HAP-1 (cell line): ENCODE measurements at places on chromosomes 12 and 14.
A peak's percentile ranks its signal among the peaks of the same experiment; 100 is the strongest.

GRCh38 chr12:3167636-3168035, 90.5 kb downstream of the TSPAN9 start:
- no peak for DNase-seq

DNA sequence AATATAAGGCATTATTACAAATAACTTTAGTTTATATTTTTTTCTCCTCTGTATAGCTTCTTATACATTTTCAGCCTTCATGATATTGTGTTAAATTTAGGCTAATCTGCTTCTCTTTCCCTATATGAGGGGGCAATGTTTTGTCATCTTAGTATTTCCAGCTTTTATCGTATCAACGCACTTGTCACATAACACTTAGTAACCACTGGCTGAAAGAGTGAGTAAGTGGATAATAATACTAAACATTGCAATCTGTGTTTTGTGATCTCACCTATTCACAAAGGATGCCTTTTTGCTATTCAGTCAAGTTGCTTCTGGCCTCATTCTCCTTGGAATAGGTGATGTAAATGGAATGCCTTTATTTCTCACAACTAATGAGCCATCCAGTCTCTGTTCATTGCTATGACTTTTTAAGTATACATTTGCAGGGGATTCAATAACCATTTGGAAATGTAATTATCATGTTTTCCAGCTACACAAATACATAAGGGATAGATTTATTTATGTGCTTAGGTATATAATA, 260.9 kb downstream of the BMP4 start:
- DNase-seq: no peak

DNA sequence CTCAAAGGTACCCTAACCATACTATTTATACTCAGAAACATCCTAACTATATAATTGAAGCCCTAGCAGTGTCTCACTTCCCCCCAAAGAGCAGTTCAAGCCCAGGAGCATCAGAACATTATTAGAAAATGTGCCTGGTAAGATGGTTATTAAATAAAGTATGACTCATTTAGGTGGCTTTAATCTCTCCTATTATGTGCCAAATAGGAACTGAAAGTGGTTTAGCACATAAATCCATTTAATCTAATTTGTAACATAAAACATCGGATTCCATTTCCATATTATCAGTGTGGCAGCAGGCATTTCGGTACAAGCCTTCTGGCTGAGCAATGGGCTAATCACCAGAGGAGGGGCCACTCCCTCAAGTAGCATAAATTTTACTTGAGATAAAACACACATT, 395.2 kb upstream of the TMTC1 start:
- peak; percentile 31 for DNase-seq

DNA sequence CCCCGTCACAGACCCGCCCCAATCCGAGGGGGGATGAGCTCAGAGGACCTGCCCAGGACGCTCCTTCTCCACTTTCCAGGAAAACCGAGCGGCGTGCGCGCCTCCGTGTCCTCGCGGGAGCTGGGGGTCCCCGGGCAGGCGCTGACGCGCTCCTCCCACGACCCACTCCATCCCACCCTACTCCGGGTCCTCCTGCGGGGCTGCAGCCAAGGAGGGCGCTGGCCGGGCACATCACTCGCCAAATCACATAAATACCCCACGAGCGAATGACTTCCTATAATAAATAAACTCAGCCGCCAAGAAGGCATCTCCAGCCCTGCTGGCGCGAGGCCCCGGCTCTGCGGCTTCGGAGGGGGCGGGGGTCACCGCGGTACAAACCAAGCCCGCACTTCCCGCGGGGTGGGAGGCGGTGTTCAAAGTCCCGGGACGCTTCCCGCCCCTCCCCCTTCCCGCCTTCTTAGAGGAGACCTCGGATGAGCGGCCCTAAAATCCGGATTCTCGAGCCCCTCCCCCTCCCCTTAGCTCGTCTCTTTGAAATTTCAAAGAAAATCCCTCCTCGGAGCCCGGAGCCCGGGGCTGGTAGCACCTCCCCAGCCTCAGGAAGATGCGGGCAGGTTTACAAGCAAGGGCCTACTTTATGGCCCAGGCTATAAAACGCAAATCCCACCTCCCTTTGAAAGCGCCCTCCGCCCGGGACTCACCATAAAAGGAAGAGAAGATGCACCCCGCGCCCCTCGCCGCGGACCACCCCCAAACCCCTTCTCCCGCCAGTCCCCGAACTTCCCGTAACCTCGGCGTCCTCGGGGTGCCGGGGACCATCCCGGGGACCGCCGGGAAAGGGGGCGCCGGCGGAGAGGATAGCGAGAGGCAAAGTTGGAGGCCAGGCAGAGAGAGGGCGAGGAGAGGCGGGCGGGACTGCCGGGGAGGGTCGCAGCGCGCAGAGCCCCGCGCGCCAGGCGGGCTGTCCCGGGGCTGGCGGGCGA, 712 bp upstream of the FZD10 start:
- peak; percentile 90 for DNase-seq

- DNase-seq: no peak
These were observed 41.1 kb downstream of the GUCY2C start for GRCh38 chr12:14655284-14655683.

DNA sequence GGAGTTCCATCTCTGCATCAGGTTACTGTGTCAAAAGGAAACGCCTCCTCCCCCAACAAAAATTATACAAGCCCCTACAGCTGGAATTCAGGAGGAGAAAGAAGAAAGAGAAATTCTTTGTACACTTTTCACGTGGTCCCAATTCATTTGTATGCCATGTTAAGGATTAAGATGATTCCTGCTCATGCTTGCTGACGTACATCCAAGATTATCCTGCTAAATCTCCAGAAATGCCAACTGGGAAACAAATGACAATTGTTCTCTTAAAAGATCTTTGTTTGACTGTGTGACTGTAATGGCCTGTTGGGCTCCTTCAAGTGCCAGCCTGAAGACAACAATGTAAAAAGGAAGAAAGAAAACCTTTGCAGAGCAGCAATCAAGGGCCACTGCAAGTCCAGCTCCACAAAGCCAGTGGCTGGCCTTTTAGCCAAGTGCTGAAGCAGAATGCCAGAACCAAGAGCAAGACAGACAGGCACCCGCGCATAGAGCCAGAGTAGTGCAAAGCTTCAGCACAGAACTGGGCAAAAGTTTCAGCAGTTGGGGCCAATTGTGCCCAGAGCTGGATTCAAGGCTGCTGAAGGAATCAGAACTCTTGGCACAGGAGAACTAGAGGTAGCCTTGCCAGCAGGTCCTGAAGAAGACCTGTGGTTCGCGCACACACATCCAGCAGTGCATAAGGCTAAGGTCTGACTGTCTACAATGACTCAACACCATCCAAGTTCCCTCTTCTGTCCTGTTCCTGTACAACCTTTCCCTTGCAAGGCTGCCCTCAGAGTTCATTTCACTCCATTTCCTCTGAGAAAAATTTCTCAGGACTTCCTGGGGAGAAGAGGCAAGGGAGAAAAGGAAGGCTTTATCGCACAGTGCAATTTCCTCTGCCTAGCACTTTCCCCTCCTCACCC, 209.7 kb upstream of the BMP4 start:
- DNase-seq: no peak

DNA sequence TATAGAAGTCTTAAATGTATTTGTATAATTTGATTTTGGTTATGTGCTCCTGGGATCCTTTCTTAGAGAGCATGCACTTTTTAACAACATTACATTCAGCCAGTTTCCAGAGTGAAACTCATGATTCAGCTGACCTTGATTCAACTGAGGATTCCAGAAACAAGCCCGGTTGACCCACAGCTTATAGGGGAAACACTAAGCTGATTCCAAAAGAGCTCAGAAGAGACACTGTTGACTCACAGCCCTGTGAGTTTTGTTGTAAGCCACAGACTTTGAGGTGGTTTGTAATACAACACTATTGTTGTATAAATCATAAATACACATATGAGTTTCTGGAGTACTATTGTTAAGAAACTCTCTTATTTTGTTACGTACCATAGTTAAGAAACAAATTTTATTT, 133.8 kb upstream of the MGAT4C start:
- DNase-seq: no peak

- DNase-seq: no peak
These were observed 23.8 kb upstream of the STK38L start for GRCh38 chr12:27220055-27220987.

GRCh38 chr14:21197418-21198205, 41.7 kb upstream of the OR5AU1 start:
- no peak for DNase-seq

GRCh38 chr14:92747701-92748258, 647 bp downstream of the LGMN start:
- DNase-seq: no peak

- DNase-seq: no peak
These were observed 501.8 kb upstream of the TMPO start for GRCh38 chr12:98013560-98013959.

DNA sequence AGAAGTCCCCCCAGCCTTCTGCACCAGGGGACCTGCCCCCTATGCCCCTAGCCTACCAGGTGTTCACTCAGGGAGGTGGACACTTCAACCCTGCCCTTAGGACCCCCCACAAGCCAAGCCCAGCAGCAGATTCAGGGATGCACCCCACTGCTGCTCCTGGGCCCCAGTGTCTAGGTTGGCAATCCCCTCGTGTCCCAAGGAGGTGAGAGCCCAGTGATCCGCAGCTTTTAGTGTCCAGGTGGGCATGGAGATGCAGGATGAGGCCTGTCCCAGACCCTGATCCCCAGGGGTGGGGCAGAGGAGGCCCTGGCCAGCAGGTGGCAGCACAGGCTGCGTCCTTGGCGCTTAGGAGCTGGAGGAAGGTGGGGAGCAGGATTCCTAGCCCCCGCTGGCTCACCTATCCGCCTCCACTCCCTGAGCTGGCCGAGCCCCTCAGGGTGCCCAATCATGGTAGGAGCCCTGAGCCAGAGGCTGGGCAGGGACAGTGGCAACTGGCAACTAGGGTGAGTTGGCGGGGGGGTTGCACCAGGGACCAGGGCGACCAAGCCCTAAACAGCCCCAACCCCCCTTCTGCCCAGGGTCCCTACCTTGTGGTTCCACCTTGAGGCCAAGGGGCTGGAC, 4.1 kb downstream of the CKB start:
- DNase-seq: peak; percentile 85

DNA sequence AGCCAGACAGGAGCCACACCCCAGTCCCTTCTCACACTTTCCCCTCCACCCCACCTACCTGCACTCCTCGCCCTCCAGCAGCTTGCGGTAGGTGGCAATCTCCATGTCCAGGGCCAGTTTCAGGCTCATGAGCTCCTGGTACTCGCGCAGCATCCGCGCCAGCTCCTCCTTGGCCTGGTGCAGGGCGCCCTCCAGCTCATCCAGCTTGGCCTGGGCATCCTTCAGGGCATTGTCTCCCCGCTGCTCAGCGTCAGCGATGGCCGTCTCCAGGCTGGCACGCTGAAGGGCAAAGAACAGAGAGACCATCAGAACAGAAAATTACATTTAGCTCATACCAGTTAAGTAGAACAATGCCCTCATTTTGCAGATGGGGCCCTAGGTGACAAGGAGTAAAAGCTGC, 5.5 kb downstream of the KRT74 start:
- no peak for DNase-seq

DNA sequence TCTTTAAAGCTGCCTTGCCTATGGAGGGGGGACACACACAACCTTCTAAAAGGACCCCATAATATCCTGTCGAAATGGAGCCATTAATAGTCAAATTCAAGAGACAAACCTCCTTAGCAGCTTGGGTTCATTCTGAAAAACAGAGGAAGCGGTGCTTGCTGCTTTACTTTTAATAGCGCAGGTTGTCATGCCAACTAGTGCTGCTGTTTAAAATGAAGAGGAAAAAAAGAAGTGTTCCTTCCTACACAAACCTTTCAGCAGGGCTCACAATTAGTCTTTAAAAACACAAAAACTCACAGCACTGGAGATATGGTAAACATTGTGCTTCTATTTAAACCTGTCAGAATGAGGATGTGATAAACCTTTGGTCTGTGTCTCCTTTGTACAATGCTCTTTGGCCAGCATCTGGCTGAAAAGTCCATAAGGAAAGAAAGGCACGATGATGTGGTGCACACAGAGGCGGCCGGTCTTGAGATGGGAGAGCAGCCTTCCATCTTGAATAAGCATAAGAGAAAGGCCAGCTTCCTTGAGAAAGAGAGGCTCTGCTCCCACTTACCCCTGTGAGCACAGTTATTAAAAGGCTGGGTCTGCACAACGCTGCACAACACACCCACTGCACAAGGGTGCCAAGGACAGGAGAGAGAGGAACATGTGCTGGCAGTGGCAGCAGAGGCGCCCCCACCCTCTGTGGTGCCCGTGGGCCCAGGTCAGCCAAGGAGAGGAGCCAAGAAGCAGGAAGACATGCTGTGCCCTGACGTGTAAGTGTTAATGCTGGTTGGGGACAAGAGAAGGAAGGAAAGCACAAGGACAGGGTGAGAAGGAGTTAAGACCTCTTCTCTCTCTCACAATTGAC, 144.6 kb downstream of the TTC7B start:
- DNase-seq: no peak

DNA sequence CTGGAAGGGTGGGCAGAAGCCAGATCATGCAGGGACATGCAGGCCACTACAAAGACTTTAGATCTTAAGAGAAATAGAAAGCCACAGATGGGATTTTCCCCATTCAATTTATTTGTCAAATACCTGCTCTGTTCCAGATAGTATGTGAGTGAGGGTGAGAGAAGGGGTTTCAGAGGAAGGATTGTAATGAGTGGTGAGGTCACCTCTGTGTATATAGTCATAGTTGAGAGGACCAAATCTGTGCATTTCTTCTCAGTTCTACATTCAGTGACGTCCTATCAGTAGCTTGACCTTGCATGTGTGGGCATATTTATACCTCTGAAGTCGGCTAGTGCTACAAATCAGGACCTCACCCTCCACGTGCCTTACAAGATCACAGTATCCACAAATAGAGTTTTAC, 31.2 kb upstream of the RBM19 start:
- no peak for DNase-seq

DNA sequence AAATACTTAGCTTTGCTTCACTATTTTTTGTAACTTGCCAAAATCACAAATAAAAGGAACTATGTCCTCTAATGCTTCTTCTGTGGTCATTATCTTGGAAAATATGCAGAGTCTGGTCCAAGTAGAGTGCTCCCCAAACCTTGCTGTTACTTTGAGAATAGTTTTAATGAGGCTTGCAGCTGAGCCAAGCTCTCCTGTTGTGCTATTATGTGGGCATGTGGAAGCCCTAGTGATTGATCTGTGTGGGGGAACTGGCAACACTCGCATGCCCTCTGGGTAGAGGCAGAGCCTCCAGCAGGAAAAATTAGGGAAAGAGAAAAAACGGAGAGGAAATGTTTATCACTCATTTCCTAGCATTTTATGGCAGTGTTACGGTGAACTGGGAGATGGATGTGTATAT, 473.1 kb downstream of the EGLN3 start:
- no peak for DNase-seq
